ENCODE measurements at places on chromosomes 4 and X.

DNA sequence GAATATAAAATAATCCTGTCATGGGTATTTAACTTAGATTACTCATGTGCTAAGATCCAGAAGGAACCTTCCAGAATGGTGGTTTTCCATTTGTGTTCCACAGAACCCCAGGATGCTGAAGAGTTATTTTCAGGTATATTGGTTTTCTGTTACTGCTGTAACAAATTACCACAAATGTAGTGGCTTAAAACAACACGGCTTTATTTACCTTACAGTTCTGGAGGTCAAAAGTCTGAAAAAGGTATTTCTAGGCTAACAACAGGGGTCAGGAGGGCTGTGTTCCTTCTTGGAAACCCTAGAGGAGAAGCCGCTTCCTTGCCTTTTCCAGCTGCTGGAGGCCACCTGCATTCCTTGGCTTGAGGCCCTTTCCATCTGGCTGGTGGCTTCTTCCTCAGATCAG, 57.9 kb upstream of the HPSE start:
- no peak for DNase-seq

GRCh38 chr4:120873554-120873953, 49.0 kb downstream of the PRDM5 start:
- no peak for DNase-seq

DNA sequence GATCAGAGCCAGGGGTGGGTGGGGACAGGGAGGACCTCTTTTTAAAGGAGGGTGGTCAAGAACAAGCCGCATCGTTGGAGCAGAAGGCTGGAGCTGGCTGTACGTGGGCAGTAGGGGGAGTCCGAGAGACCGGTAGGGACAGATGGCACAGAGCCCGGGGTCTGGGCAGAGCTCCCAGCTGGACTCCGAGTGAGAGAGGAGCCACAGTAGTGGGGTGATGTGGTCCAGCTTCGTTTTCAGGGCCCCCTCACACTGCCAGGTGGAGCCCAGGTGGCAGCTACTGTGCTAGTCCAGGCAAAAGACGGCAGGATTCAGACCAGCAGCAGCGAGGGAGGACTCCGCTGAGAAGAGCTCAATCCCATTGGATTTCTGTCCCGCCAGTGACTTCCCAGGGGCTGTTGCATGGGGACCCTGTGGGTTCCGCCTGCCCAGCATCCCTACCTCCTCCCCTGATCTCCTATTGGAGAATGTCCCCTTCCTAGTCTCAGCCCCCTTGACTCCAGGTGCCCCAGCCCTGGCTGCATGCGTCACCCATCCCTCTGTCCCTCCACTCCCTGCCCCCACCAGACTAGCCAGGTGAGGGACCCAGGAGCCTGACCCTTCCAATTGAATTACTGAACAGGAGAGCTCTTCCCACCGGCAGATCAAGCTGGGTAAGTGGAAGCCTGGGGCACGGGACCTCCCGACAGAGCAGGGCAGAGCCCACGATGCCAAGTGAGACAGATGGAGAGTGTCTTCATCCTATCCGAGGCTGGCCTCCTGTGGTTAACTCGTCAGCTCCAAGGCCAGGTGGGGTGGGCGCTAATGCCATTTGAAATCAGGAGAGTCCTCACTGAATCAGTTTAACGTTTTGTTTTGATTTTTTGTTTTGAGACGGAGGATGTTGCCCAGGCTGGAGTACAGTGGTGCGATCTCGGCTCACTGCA, 2.9 kb downstream of the ARHGAP4 start:
- peak; percentile 62 for DNase-seq

DNA sequence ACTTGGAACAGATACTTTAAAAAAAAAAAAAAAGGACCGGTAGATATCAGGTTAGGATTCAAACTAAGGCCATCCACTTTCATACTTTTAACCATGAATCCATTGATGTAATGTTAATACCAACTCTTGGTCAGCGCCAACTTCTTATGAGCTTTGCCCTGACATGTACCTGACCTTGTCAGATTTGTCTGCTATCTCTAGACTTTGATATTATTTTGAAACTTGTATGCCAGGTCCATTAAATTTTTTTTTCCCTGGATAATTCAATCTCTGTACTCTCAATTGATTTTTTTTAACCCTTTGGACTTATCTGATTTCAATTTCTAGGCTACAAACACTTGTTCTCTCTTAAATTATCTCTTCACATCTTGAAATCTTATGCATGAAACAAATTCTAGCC, 27.2 kb upstream of the UGT2B7 start:
- DNase-seq: no peak

DNA sequence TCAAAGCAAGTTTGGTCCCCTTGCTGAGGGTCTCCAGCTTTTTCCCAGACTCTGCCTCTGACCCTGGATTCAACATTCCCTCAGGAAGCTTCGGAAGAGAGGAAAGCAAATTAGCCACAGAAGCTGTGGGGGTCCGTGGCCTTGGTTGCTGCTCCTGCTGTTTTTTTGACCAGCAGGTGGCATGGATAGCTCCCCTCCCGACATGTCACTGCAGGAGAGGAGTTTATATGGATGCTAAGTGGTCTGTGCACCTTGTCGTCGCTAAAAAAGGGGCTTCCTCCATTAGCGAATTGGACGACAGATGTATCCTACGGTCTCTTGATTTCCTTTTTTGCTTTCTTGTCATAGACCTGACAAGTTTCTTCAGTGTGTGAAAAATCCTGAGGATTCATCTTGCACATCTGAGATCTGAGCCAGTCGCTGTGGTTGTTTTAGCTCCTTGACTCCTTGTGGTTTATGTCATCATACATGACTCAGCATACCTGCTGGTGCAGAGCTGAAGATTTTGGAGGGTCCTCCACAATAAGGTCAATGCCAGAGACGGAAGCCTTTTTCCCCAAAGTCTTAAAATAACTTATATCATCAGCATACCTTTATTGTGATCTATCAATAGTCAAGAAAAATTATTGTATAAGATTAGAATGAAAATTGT, 70.2 kb downstream of the CD38 start:
- no peak for DNase-seq

GRCh38 chrX:38701073-38701472, 100.2 kb upstream of the MID1IP1 start:
- DNase-seq: no peak

All from hematopoietic multipotent progenitor cell treated with erythropoietin and hydrocortisone succinate and interleukin-3 and kit ligand, for 6 days (in vitro differentiated cells).